ENCODE measurements at places on chromosomes 13 and 19. TPM values are rescaled to one million over a fixed set of nuclear protein-coding genes. Genes with fewer than 3 reads are reported as not detected.

DNA sequence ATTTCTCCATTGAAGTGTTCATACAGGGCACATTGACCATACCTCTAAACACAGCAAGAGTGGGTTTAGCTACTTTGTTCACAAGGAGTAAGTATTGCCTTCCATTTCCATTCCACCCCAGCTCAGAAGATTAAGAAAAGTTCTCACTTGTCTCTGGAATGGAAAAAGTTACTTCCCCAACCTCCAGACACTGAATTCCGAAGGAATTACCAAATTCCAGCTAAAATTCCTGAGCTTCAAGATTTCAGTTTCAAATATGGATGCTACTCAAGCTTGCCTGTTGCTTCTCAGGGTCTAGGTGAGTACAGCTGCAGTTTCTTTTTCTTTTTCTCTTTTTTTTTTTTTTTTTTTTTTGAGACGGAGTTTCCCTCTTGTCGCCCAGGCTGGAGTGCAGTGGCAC, 33.6 kb downstream of the TEX26 start:
- DNase-seq = no peak

- DNase-seq = no peak
These were observed 2.3 kb downstream of the A1BG start for GRCh38 chr19:58350871-58351557.

GRCh38 chr19:6712231-6712630, 8.2 kb downstream of the C3 start:
- no peak for DNase-seq

- DNase-seq = no peak
These were observed 21.3 kb upstream of the VSTM2B start for GRCh38 chr19:29504454-29504853.

- DNase-seq = peak; percentile 22
These were observed 2.2 kb downstream of the PDE4C start for GRCh38 chr19:18223860-18224524.

- DNase-seq = no peak
These were observed 260.8 kb downstream of the DNAJC15 start for GRCh38 chr13:43284162-43284561.

C13orf42 gene
- not detected for total RNA-seq

FARP1 gene
- 42.4 TPM for total RNA-seq

All from tongue (tissue), 3 donors.